ENCODE measurements at places on chromosomes 6 and 20. TPM values are rescaled to one million over a fixed set of nuclear protein-coding genes. Genes with fewer than 3 reads are reported as not detected.

- DNase-seq: no peak
These were observed 61.1 kb upstream of the SPDEF start for GRCh38 chr6:34617231-34617630.

- no peak for DNase-seq
These were observed 26.0 kb upstream of the PCMTD2 start for GRCh38 chr20:64229507-64230061.

GRCh38 chr6:165800337-165800736 lies 137.3 kb upstream of the PDE10A start:
- no peak for DNase-seq

DNA sequence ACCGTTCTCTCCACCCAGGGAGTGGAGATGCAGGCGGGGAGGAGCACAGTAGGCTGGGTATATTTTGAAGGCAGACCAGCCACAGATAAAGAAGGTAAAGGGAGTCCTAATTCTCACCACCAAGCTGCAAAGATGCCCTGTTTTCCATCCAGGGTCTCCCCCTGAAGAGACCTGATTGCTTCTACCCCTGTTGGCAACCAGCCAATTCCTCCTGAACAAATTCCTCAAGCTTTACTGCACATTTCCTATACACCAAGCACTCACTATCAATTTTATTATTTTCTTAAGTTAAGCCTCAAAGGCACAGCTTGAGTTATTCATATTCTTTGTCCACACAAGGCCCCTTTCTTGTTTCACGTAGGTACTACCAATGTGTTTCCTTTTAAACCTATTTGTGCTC lies 214.4 kb downstream of the EYA2 start:
- no peak for DNase-seq

- no peak for DNase-seq
These were observed 46.1 kb downstream of the RAB44 start for GRCh38 chr6:36743538-36744303.

- DNase-seq: no peak
These were observed 1017.4 kb upstream of the MANEA start for GRCh38 chr6:94559829-94560537.

GRCh38 chr20:39640147-39640546 lies 678.0 kb downstream of the DHX35 start:
- no peak for DNase-seq

DNA sequence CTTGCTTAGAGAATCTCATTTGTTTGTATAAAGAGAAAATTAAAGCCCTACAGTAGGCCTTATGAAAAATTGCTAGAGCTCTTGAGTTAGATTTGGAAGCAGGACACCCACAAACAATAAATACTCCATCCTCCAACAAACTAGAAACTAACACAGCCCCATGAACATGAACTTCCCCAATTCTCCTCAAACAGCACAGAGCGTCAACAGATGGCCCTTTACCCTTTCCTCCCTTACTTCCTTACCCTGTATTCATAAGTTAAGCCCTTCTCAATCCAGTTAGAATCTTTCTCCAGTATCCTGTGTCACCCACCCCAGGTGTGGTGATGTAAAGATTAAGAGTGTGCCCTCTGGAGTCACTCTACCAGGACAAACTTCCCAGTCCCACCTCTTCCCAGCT lies 113.7 kb downstream of the UNC5CL start:
- no peak for DNase-seq

DNA sequence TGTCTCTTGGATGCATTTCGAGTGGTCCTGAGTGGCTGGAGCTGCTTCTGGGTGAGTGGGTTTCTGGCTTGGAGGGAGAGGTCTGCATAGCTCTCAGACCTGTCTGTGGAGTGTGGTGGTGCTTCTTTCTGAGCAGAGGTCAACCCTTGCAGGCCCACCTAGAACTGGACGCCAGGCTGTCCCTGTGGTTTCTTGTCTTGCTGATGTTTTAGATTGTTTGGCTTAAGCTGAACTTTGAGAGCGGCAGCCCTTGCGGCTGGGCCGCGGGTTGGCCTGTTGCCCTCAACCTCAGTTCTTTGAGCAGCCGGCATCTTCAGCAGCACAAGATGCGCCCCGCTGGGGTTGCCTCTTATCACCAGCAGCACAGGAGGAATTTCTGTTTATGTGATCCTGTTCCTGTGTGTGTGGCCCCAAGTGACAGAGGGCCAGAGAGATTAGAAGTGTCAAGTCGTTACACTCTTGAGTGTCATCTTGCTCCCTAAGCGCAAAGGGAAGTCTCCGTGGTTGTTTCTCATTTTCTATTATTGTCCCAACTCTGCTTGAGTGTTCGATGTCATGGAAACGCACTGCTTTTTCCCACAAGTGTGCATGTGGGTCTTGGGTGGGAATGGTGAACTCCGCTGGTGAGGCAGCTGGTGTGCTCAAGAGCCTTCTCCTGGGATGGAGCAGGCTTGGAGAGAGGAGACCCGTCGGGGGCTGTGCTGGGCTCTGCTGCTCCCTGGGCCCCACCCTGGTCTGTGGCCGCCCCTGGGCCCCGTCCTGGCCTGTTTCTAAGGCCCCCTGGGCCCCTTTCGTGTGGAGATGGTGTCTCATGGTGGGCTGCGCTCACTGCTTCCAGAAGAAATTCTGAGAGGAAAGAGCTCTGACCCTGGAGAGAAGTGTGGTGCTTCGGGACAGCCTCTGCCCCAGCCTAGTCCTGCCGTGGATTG lies 20.1 kb upstream of the SLC22A1 start:
- no peak for DNase-seq

GRCh38 chr6:24879351-24879750 lies 56.4 kb downstream of the RIPOR2 start:
- DNase-seq: no peak

- DNase-seq: no peak
These were observed 505.8 kb upstream of the MARCKS start for GRCh38 chr6:113351173-113351834.

- no peak for DNase-seq
These were observed 75.7 kb upstream of the JARID2 start for GRCh38 chr6:15170126-15170525.

Gene POM121L2
- not detected for total RNA-seq

- no peak for DNase-seq
These were observed 563.4 kb downstream of the BMP2 start for GRCh38 chr20:7330850-7331249.

- no peak for DNase-seq
These were observed 106.9 kb downstream of the TBX18 start for GRCh38 chr6:84657486-84657885.

Gene KHDC1L
- total RNA-seq: not detected

GRCh38 chr6:116030770-116031169 lies 29.9 kb downstream of the FRK start:
- no peak for DNase-seq

Gene TFAP2C
- not detected for total RNA-seq

Measured in activated CD4-positive, alpha-beta T cell treated with anti-CD3 and anti-CD28 coated beads for 36 hours (primary cell).